ENCODE measurements at places on chromosomes 6 and 20.

DNA sequence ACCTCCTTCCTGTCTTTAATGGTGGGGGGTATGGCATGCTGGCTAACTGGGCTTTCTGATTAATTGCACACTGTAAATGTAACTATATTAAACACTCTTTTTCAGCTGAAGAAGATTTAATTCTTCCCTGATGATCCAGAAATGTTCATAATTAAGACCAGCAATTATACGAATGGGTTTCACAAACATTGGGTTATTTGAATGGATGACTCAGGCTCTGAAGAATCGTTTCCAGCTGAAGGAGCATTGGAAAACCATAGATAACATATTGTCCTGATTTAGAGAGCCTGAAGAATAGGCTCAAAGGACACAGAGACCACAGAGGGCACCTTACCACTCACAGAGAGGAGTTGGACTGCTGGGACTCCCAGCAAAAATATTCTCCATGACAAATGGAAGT is 130.7 kb upstream of the SSTR4 start:
- no peak for DNase-seq

DNA sequence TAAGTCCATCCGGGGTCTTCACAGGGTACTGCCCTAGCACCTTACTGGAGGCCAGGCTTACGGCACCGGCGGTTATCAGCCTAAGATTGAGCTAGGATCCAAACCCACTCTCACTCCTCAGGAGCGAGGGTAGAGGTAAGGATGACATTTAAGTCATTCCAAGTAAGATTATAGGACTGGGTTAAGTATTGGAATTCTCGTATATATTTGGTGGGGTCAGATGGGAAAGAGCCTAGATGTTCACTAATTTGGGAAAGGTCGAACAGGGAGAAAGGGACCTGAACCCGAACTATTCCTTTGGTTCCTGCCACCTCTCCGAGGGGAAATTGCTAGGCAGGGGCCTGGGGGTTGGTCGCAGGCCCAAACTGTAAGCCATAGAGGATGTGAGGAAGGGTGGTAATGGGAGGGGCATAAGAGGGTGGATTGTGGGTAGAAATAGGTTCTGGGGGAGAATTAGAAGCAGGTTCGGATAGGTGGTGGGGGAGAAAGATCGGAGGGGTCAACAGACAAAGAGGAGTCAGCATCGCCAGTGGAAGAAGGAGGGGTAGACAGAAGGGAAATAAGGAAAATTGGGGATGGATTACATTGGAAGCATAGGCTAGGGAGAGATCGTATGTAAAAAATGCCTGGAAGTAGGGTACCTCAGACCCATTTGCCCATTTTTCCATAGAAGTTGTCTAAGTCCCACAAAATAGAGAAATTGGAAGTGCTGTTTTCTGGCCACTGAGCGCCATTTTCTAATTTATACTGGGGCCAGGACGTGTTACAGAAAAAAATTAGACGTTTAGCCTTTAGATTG is 747.1 kb upstream of the ADGRB3 start:
- no peak for DNase-seq

GRCh38 chr6:161139766-161140553 is 133.9 kb downstream of the AGPAT4 start:
- no peak for DNase-seq

GRCh38 chr6:2476376-2476775 is 231.0 kb upstream of the GMDS start:
- no peak for DNase-seq

DNA sequence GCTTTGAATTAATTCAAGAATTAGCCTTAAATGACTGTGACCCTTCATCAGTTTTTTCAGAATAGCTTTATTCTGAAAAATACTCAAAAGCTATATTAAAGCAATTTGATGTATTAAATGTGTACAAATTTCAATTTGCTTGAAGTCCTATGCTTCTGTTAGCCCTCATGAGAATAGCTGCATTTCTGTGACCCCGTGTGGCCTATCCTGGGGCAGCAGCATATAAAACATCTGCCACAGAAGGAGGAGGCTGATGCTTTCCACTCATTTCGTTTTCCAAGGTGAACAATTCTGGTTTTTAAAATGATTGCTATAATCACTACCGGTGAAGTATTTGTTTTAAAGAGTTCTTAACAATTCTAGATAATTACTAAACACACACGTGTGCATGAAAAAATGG is 360.3 kb downstream of the BTBD9 start:
- no peak for DNase-seq

DNA sequence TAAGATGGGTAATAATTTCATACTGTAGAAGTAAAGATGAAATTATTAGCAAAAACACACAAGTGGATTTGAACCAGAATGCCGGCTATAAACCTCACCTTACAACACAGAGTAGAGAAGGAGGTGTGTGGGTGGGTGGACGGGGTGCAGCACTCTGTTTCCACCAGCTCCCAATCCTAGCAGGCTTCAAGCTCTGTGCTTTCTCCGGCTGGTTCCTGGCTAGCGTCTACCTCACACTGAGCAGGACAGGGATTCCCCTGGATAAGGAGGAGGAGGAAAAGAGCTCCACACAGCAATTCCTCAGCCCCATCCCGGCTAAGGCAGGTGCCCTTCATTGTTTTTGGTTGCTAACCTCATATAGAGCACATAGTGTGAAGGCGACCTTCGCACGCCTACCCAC is 453.3 kb downstream of the C6orf118 start:
- DNase-seq: no peak

GRCh38 chr6:110013386-110013785 is 35.3 kb downstream of the GPR6 start:
- DNase-seq: no peak

- no peak for DNase-seq
Observed at GRCh38 chr6:150987371-150987828, 121.9 kb downstream of the MTHFD1L start.

DNA sequence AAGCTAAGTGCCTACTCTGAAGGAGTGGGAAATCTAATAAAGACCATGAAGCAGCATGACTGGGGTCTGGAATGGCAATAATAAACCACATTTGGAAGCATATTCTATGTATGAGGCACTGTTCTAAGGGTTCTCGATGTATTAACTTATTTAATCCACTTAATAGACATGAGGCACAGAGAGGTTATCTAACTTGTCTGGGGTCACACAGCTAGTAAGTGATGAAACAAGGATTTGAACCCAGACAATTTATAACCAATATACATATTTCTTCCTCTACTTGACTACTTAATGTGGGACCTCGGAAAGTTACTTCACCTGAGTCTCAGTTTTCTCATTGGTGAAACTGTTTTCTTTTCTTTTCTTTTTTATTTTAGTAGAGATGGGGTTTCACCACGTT is 131.3 kb downstream of the PDSS2 start:
- no peak for DNase-seq

- no peak for DNase-seq
Observed at GRCh38 chr6:169839898-169840631, 88.6 kb downstream of the ERMARD start.

DNA sequence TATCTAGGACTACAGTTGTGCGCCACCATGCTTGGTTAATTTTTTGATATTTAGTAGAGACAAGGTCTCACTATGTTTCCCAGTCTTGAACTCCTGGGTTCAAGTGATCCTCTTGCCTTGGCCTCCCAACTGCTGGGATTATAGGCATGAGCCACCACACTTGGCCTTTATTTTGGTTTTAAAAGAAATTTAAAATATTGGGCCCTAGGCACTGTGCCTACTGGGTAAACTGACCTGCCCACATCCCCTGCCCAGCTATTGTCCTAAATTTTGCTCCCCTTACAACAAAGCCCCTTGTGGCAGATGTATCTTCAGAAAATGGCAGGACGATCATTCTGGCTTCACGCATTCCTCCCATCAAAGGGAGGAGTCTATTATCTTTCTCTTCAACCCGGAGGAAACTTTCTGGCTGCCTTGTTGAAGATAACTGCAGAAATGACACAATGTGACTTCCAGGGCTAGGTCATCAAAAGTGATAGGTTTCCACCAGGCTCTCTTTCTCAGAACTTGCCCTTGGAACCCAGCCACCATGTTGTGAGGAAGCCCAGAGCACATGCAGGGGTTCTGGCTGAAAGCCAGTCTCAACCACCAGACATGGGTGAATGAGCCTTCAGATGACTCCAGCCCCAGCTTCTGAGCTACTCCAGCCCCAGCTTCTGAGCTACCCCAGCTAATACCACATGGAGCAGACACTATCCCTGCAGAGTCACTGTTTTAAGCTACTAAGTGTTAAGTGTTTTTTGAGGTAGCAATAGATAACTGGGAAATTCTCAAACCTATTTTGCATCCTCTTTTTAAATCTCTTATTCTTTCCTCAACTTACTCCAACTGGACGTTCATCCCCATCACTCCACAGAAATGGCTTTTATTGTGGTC is 4.6 kb upstream of the GUCA1B start:
- DNase-seq: no peak

DNA sequence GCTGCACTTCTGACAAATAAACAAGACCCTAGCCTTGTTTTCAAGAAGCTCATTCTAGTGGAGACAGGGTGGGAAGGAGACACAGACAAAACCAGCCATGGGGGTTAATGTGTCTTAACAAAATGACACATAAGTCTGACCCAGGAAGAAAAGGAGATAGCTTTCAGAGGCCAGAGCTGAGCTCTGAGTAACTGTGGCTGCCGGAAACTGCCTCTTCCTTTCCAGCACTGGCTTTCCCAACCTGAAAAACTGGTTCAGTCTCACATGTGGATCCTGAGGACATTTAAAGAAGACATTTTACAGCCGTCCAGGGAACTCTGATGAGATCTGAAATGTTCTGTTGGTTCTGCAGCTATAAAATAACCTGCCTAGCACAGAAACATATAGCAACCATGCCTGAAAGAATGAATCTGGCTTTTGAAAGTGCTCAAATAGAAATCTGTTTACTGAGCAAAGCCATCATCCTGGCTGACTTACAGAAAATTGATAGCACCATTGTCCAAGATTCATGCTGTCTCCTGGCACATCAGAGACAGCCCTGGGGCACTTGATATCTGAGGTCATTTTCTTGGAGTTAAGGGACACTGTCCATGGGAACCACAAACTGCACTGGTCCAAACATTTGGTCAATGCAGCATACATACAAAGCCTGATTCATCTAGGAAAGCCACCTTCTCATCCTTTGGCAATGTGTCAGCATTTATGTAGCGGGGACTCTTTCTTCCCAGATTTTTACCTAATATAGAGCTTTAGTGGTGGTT is 83.2 kb upstream of the PAX1 start:
- no peak for DNase-seq

DNA sequence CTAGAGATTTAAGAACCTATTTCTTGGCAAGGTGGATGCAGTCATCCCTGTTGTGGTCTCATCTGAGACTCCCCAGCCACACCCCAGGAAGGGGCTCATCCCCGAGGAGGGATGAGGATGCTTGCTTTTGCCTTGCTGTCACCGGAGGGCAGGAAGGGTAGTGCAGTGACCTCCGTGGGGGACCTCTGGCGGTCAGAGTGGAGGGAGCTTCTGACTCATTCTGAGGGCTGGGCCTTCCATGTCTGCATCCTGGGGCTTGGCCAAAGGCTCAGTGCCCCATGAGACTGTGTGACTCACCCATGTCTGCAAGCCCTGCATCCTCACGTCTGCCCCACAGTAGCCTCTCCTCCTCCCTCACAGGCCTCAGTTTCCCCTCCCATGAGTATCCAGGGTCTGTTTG is 38.7 kb downstream of the UQCC2 start:
- DNase-seq: no peak

DNA sequence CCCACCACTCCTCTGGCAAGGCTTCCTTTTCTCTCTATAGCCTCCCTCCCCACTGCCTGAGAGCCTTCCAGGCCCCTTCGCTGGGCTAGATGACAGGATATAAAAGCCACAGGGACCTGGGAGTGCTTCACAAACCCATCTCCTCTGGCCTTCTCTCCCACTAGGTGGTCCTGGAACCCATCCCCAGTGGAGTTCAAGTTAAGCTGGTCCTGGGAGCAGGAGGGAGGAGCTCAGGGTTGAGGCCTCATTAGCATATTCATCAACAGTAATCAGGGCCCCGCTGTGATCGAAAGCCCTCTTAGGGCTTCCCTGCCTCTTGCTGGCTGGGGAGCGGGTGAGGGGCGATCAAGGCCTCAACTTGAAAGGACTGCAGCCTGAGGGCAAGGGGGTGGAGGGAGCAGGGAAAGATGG is 9.1 kb downstream of the EBF4 start:
- DNase-seq: no peak

DNA sequence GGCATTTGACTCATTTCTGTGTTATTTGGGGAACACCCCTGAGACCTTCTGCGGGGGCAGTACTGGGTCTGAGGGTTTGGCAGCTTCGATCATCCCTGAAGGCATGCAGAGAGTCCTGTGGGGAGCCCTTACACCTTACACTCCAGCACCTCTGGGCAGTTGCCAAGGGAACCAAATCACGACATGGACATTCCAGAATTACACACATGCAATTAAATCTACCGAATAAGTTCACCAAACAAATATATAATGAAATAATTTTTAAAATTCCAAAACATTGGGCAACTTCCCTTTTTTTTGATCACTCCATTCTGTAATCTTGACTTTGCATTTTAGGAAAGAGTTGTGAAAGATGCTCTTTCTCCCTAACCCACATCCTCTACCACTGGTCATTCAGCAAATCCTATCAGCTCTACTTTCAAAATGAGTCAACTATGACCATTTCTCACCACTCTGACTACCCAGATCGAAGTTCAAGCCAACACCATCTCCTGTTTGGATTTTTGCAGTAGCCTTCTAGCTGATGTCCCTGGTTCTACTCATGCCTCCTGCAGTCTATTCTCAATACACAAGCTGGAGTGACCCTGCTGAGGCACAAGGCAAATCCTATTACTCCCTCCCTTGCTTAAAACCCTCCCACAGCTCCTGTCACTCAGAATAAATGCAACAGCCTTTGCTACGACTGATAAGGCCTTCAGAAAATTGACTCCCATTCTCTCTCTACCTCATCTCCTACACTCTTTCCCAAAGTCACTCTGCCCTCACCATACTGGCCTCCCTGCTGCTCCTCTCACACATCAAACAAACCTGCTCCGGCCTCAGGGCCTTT is 533.3 kb downstream of the HACE1 start:
- DNase-seq: no peak

- no peak for DNase-seq
Observed at GRCh38 chr6:390914-391558, 516 bp upstream of the IRF4 start.

DNA sequence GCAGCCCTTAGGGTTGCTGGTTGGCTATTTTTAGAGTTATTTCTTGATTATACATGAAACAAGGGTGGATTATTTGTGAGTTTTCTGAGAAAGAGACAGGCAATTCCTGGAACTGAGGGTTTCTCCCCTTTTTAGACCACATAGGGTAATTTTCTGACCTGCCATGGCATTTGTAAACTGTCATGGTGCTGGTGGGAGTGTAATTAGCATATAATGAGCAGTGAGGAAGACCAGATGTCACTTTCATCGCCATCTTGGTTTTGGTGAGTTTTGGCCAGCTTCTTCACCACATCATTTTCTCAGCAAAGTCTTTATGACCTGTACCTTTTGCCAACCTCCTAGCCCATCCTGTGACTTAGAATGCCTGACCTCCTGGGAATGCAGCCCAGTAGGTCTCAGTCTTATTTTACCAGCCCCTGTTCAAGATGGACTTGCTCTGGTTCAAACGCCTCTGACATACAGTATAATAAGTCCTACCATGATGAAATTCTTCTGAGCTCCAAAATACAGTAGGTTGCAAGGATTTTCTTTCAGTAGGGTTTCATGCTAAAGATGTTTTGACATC is 117.1 kb downstream of the ISM1 start:
- no peak for DNase-seq

All from NCI-H1930 (cell line).